Stimulated activated CD4-positive, alpha-beta T cell treated with anti-CD3 and anti-CD28 coated beads, Interleukin-15, amount 100 ng/mL, for 1 hour (primary cell): ENCODE measurements at places on chromosomes 13 and 19.

DNA sequence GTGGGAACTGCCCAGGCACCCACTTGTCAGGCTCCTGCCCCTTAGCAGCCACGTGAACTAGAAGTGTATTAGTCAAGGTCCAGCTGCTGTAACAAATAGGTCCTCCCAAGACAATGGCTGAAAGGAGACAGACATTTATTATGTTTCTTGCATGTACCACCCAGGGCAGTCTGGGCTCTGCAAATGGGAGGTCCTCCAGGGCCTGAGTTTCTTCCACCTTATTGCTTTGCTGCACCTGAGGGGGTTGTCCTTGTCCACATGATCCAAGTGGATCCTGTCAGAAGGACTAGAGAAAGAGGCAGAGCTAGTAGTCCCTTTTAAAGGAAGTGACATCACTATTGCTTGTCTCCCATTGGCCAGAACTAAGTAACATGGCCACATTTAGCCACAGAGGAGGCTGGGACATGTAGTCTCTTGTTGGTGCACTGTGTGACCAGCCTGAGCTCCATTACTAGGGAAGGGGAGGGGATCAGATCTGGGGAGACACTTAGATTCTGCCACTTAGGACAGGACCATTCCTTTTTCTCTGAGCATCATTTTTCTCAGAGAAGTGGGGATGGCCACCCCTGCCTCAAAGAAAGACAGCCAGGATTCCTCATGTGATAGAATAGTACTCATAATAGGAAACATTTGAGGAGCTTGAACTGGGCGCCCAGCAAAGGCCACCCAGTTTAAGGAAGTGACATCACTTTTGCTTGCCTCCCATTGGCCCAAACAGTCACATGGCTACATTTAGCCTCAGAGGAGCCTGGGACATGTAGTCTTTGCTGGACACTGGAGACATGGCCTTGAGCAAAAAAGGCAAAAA lies 15.1 kb downstream of the CC2D1A start:
- no peak for DNase-seq

GRCh38 chr19:58372311-58373133 lies 8.3 kb downstream of the ZNF837 start:
- no peak for DNase-seq

GRCh38 chr19:28296506-28296905 lies 916.4 kb downstream of the UQCRFS1 start:
- no peak for DNase-seq

- no peak for DNase-seq
Observed at GRCh38 chr19:18165794-18166544, 7.6 kb upstream of the IFI30 start.

GRCh38 chr13:52156724-52157261 lies 2.6 kb downstream of the NEK3 start:
- no peak for DNase-seq

GRCh38 chr19:38952395-38953165 lies 21.8 kb downstream of the MRPS12 start:
- no peak for DNase-seq

- no peak for DNase-seq
Observed at GRCh38 chr13:24233351-24233901, 72.9 kb downstream of the SPATA13 start.

DNA sequence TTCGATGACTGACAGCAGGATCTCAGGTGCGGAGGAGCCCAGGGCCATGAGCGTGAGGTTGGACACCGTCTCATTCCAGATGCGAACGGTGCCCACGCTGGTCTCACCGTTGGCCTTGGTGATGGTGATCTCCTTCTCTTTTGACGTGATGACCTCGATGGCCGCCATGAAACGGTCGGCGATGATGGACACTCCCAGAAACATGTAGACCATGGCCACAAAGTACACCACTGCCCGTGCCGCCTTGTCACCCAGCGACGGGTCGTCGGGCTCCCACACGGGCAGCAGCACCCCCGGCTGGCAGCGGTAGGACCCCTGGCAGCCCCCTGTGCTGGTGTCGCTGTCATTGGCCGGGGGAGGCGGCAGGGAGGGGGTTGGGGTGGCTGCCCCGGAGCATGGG lies 5.7 kb downstream of the SLC8A2 start:
- no peak for DNase-seq

DNA sequence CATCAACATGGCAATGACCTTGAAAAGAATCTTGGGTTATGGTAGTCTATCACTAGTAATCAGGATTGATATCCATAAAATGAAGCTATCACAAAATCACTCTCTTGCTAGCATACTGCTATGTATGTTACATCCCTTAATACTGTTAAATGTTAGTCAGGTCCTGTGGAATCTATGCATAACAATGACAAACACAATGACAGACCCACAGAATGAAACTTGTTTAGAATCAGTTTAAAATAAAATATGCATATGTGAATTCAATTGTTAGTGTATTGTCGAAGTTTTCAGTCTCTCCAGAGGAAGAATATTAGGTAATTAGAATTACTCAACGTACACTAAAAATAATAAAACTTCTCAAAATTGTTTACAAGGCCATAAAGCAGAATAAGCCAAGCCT lies 137.6 kb downstream of the DACH1 start:
- no peak for DNase-seq

- DNase-seq, result no peak
Observed at GRCh38 chr19:1090731-1091543, 4.2 kb downstream of the POLR2E start.

GRCh38 chr19:46115396-46116106 lies 8.9 kb downstream of the IGFL3 start:
- no peak for DNase-seq

DNA sequence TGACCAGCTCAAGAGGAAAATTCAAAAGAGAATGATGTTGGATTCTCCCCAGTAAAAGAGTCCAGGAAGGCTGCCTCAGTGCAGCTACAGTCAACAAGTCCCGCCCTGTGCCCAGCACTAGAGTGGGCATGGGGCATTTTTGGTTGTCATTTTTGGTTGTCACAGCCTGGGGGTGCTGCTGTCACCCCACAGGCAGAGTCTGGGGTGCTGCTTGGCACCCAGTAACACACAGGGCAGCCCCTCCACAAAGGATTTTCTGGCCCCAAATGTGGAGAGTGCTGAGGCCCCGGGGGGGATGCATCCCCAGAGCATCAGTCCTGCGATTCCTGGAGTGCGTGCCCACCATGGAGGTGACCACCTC lies 28.2 kb upstream of the TMEM255B start:
- no peak for DNase-seq

- no peak for DNase-seq
Observed at GRCh38 chr13:26971990-26972887, 199.4 kb downstream of the USP12 start.

DNA sequence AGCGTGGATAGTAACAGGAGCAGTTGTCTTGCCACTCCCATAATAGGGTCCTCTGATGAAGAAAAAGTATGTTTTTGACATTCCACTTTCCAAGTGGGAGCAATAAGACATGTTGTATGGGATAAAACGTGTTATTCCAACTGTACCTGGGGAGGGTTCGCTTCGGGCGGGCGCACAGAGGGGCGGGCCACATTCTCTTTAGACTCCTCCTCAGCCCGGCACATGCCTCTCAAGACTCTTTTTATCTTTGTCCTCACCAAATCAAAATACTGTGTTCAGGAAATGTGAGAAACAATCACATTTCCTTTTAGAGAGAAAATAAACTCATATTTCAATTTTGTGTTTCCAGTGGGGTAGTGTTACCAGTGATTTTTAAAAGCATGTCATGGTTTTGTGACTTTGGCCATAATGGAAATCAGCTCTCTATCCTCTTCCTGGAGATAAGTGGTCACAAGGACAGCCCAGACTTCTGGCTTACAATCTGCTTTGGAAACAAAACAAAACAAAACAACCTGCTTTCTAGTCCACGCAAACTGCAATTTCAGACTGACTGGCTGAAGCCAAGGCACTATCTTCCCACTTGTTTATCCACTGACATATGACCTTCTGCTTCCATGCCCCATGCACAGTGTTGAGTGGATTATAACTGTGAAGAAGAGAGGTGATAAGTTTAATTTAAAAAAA lies 276.1 kb downstream of the NALCN start:
- no peak for DNase-seq

GRCh38 chr19:710767-711166 lies 2.0 kb downstream of the PALM start:
- DNase-seq, result no peak

DNA sequence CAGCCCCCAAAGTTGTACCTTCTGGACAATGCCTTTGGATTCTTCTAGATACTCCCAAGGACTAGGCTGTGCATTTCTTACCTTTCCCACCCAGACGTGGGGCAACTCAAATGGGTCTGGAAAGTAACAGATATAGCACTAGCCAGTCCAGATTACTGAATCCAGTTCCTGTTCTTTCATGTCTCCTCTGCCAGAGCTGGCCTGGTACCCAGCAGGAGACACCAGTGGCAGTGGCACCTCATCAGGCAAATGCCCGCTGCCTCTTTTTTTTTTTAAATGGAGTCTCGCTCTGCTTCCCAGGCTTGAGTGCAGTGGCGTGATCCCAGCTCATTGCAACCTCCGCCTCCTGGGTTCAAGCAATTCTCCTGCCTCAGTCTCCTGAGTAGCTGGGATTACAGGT lies 43.2 kb downstream of the N4BP2L2 start:
- DNase-seq, result no peak

- no peak for DNase-seq
Observed at GRCh38 chr13:98345107-98345935, 168.3 kb upstream of the RNF113B start.

GRCh38 chr13:50893211-50893852 lies 16.3 kb upstream of the RNASEH2B start:
- no peak for DNase-seq

GRCh38 chr19:42846597-42846996 lies 32.9 kb downstream of the PSG1 start:
- DNase-seq, result no peak

- no peak for DNase-seq
Observed at GRCh38 chr13:97364827-97365226, 69.1 kb upstream of the RAP2A start.

DNA sequence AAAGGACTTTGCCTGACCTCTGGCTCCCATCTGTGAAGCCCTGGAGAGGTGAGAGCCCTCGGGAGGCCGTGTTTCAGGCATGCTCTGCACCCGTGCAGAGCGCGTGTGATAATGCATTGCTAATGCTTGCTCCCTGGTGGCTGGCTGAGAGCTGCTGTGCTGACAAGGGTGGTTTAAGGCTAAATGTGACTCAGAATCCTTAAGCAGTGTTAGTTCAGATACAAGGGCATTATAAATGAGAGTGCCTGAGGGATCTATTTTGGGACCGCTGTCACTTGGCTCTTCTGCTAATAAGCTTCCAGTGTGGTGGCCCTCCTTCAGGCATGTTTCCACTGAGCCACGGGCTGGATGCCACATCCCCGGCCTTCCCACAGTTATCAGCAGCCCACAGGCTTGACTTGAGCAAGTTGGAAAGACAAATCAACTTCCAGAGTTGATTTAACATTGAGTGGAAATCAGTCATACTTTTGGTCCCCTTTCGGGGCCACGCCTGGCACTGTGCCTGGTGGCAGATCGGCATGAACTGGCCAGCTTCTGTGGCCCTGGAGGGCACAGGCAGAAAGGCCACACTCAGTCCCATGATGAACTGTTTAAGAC lies 17.0 kb downstream of the ALOX5AP start:
- DNase-seq, result no peak

- DNase-seq, result no peak
Observed at GRCh38 chr19:30739394-30739793, 367.2 kb downstream of the ZNF536 start.

DNA sequence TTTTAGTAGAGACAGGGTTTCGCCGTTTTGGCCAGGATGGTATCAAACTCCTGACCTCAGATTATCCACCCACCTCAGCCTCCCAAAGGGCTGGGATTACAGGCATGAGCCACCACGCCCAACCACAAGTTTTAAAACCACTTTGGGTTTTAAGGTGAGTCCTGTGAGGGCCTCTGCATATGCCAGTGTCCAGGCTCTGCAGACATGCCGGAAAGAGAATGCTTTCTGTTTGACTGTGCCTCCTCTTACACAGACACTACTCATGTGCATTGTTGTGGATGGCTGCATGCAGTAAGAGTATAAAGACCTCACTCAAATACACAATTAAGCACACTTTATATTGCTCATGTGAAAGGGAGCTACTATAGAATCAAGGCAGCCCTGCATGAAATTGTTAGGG lies 20.8 kb upstream of the SLC25A30 start:
- DNase-seq, result no peak

DNA sequence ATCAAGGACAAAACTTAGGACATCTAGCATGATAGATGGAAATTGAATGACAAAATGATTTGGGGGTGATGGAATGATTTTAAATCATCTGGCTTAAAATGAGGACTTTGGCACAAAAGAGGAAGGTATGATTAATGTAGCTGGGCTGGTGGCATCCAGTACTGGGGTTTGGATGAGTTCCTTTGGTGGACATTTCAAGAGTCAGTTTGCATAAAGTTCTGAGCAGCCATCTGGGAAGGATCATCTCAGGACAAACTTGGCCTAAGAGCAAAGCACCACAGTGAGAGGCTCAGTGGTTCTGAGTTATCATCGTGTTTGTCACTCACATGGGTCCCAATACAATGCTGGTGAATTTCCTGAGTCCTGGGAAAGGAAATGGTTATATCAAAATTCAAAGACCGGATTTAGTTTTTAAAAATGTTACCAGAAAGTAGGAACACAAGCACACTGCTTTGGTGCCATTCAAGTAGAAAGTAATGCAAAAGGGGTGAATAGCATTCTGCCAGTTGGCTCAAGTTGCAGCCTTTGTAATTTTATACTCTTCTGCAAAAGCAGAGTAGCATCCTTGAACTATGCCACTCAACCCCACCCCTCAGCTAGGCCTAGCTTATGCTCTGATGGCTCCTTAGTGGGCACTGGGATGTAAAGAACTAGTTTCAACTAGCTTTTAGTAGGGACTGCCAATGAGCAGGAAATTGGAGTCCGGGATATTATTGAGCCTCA lies 219.0 kb downstream of the COG6 start:
- DNase-seq, result no peak

DNA sequence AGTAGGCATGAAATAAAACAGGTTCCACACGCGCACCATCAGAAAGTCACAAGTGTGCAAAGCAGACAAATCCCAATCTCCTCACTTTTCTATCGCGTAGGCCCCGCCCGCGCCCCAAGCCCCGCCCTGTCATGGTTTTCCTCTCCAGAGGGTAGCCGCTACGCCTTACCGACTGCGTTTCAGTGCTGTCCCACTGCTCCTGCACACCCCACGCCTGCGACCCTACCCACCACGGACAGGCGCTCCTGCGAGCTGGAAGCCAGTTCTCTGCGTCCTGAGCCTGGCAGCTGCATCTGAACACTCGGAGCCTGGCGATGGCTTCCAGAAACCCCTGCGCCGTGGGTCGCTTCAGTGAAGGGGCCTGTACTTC lies 379 bp upstream of the ZNF470 start:
- no peak for DNase-seq

DNA sequence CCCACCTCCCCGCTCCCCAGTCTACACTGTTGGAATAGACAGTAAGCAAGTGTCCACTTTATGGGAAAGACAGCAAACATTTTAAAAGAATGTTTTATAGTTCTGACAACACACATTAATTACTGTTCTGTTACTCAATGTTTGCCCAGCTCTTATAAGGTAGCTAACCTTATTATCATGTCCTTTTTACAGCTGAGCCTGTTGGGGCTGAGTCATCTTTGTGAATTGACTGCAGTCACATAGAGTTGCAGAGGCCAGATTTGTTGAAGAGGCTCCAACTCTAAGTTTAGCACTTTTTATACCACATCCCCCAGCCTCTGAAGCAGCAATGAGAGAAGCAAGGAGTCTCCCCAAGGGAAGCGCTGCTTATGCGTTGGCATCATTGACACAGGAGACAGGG lies 76.2 kb downstream of the C13orf42 start:
- DNase-seq, result no peak
